H9 (cell line): ENCODE measurements at places on chromosomes 3 and 15. TPM values are rescaled to one million over a fixed set of nuclear protein-coding genes. Genes with fewer than 3 reads are reported as not detected.

- DNase-seq: peak; percentile 77
- peaks cover 26% of the 10 kb centered on the region for H3K27me3 ChIP-seq
- no peak overlapping the region for H3K4me3 ChIP-seq
- H3K27ac ChIP-seq: no peak overlapping the region
- H3K4me1 ChIP-seq: peaks cover 8% of the 10 kb centered on the region; the same call in 1 of the 2 replicates
- H3K36me3 ChIP-seq: no peaks in the 10 kb centered on the region
Measured at GRCh38 chr3:24519368-24520100, 24.9 kb upstream of the THRB start.

DNA sequence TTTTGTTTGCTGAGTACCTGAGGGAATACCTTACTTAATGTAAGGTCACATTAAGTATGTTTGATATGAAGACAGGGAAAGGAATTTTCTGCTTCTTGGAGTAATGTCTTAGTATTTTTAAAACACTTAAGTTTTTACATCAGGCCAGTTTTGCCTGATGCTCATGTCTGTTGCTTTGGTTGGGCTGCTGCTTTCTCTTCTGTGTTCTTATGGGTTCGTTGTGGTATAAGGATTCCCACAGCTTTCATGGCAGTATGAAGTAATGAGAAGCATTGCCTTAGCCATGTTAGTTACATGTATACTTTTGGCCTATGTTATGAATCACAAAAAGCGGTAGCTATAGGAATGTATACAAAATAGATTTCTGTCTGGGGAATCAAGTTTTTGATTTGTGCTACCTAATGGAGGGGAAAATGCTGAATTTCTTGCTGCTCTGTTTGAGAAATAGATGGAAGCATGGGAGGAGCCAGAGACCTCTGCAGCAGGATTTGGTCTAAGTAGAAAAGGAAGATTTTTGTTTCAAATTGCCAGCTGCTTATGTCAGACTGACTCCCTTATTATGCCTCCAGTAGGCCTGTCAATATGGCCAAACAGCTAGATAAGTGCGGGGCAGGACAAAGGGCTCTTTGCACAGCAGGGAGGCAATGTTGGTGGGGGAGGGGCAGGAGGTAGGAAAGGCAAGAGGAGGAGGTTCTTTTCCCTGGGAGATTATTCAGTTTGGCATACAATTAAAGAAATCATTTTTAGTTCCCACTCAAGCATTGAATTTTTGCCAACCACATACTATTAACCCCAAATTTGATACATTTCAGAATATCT, 5.2 kb downstream of the SETD5 start:
- H3K4me1 ChIP-seq: peaks cover 4% of the 10 kb centered on the region
- peak; percentile 77 for DNase-seq
- peak overlapping the region; percentile 79 for H3K27ac ChIP-seq
- H3K4me3 ChIP-seq: peak overlapping the region; percentile 46
- H3K36me3 ChIP-seq: peaks cover 15% of the 10 kb centered on the region

DNA sequence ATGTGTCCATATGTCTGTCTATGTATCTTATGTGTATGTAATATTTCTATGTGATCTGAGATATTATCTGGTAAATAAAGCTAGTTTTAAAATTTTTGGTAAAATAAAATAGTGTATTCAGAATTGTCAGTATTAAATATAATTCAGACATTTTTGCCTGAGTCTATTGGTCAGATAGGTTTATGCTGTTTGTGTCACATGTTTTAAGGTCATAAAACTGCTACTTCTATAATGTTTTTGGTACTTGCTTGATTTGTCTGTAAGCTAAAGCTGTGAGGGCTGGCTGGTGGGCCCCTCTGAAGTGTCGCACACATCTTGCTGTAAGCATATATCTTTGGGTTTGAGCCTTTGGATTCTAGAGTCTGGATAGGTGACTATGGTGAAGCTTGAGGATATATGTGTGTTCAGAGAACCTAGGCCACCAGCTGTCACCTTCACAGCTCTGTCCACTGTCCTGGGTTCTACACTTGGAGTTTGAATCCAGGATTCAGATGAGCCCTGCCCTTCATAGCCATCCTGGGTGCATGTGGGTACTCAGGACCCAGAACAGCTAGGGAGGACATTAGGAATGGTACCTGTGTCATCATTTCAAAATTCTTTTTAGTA, 71.8 kb upstream of the STRIT1 start:
- H3K4me1 ChIP-seq: peaks cover 12% of the 10 kb centered on the region
- DNase-seq: no peak
- H3K27me3 ChIP-seq: no peaks in the 10 kb centered on the region; the same call in 1 of the 2 replicates
- no peak overlapping the region for H3K27ac ChIP-seq

DNA sequence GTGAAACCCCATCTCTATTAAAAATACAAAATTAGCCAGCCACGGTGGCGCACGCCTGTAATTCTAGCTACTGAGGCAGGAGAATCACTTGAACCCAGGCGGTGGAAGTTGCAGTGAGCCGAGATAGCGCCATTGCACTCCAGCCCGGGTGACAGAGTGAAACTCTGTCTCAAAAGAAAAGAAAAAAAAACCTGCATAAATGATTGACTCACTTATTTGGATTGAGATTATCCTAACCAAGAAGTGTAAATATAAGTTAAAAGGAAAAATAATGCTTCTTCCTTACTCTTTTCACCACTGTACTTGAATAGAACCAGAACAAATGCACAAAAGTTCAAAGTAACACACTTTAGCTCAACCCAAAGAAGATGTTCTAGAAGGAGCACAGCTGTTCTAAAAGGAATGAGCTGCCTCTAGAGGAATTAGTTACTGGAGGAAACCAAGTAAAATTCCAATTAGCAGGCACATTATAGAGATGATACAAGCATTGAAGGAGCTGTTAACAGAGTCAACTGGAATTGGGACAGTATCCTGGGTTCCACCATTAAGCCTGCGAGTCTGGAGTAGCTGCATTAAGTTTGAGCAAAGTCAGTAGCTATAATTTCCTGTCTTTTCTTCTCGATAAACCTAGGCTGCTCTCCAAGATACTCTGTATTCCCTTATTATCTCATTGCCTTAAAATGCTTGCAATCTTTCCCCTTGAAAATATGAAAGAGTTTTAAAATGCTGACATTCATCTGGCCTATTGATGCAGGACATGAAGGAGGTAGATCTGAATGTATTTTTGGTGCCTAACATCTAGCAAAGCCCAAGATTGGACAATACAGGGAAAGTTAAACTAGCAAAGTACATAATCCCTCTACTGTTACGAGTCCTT, 9.5 kb downstream of the MTHFS start:
- H3K4me1 ChIP-seq: no peaks in the 10 kb centered on the region
- peaks cover 58% of the 10 kb centered on the region for H3K36me3 ChIP-seq

- H3K4me3 ChIP-seq: no peak overlapping the region
- no peak overlapping the region for H3K27ac ChIP-seq
- DNase-seq: no peak
- H3K36me3 ChIP-seq: peaks cover 26% of the 10 kb centered on the region
Measured at GRCh38 chr3:45462522-45463265, 74.3 kb downstream of the LARS2 start.

DNA sequence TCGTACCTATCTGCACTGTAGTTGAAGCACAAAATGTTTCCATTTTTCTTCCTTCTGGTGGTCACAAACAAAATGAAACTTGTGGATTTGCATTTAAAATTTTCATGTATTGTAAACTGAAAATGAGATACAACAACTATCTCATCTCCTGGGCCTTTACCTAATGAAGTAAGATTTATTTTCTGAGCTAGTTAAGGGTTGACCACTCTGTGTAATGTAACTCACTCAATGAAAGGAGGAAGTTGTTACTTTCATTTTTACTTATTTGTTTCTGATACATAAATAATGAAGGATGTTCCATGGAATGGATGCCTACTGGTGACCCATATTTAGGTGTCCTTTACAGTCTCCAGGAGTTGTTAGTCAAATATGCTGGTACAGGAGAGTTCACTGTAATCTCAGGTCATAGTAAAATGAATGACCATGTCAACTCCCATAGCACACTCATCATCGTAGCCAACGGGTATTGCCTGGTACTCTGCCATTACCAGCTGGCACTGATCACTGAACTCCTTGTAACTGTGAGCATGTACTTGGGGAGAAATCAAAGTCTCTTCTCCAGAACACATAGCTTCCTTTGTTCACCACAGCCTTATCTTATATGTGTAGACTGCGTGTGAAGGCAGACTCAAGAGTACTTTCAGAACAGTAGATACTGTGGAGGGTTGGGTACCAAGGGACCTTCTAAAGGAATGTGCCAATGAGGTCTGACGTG, 474.2 kb upstream of the ROBO2 start:
- no peaks in the 10 kb centered on the region for H3K27me3 ChIP-seq
- H3K27ac ChIP-seq: no peak overlapping the region
- no peak overlapping the region for H3K4me3 ChIP-seq

DNA sequence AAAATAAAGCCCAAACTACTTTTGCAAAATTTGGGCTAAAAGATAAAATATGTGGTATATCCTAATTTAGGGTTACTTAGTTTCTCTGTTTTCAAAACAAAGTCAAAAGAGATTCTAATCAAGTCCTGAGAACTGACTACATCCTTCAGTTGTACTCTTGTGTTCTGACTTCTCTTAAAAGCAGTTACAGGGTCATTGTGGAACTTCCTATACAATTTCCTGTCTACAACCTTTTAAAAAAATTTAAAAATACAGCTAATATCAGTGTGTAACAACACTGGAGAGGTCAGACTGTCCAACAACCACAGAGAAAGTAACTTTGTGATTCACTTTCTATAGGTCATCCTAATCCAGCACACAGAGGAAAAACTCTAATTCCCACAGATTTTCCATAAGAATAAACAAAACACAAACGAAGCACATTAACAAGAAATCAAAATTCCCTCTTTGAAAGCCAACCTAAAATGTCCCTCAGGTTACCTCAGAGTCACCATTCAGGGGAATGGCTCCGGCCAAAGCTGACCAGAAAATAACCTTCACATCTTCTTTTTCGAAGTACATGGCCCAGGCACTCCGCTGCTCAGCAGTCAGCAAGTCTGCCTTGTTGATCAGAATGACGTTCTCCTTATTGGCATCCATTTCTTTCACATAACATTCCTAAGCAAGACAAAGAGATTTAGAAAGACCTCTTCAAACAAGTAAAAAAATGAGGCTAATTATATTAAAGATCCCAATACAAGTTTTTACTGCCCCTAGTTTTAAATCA, 13.3 kb downstream of the LSG1 start:
- no peak for DNase-seq
- peaks cover 3% of the 10 kb centered on the region; the same call in 1 of the 2 replicates for H3K4me1 ChIP-seq
- no peak overlapping the region for H3K4me3 ChIP-seq

GRCh38 chr3:146589899-146590508, 15.1 kb downstream of the PLSCR5 start:
- H3K36me3 ChIP-seq: no peaks in the 10 kb centered on the region
- no peak overlapping the region for H3K4me3 ChIP-seq
- no peak overlapping the region for H3K27ac ChIP-seq
- DNase-seq: no peak

Gene ARPP21
- total RNA-seq: not detected in 2 replicates

Gene IGF2BP2
- total RNA-seq: 122 and 130 TPM in 2 replicates

DNA sequence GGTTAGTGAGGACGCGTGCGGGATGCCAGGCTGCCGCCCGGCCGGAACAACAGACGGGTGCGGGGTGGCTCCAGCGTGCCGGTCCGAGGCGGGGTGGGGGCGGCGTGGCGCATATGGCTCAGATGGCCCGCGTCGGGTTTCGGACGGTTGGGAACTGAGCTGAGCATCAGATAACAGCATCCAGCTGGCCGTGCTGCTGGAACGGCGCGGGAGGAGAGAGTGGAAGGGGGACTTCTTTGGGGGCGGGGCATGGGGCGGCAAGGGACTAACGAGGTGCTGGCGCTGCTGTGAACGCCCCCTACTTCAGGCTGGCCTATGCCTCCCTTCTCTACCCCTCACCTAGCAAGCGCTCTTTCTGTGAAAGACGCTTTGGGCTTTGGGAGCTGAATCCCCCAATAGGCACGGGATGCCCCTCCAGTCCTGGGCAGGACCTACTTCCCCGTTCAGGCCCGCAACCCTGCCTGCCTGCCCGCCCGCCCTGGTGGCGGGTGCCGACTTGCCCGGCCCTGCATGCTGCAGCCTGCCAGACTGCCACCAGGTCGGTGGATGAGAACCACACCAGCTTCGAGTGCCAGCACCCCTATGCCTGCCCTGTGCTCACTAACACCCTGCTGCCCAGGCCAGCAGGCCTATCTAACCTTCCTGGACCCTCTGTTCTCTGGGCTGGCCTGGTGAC, 542 bp downstream of the INKA1 start:
- no peak overlapping the region for H3K27ac ChIP-seq
- no peaks in the 10 kb centered on the region; the same call in 1 of the 2 replicates for H3K27me3 ChIP-seq
- H3K4me3 ChIP-seq: peak overlapping the region; percentile 82
- peak; percentile 74 for DNase-seq

DNA sequence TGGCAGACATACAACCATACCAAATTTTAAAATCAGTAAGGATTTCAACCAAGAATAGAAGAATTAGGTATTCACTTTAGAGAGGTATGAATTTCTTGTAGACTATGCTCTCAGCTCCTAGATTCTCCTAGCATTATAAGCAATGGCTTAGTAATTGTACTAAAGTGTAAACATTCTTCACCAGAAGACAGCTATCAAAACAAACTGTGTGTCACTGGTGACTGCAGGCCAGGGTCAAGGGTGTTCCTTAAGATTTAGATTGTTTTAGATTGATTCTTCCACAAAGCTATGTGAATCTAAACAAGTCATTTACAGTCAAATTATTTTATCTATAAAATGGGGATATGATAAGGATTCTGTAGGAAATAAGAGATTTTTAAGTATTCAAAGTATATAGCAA, 23.1 kb upstream of the GP5 start:
- DNase-seq: no peak
- no peaks in the 10 kb centered on the region for H3K27me3 ChIP-seq
- no peak overlapping the region for H3K27ac ChIP-seq
- no peaks in the 10 kb centered on the region for H3K4me1 ChIP-seq
- peaks cover 10% of the 10 kb centered on the region; the same call in 2 of the 3 replicates for H3K36me3 ChIP-seq

DNA sequence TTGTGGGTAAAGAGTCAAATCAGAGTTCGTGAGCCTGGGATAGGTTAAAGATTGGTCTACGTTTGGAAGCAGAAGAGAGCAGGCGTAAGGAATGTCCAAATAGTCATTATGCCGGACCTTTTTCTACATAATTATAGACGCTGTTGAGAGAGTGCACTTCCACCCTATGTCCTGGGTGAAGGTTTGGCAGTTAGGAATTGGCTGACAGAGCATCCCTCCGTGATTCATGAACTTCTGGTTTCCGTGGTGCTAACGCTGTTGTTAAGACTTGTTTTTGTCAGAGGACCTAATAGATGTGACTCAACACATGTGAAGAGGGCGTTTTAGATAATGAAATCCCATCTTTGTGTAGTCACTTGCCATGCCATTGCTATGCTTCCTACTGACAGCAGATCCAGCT, 1.1 kb downstream of the EAF1 start:
- H3K4me3 ChIP-seq: peak overlapping the region; percentile 96
- no peaks in the 10 kb centered on the region for H3K4me1 ChIP-seq
- H3K27ac ChIP-seq: no peak overlapping the region
- H3K36me3 ChIP-seq: peaks cover 47% of the 10 kb centered on the region
- H3K27me3 ChIP-seq: no peaks in the 10 kb centered on the region
- DNase-seq: no peak

GRCh38 chr3:155393316-155393715, 99.8 kb upstream of the STRIT1 start:
- no peak overlapping the region for H3K4me3 ChIP-seq
- H3K4me1 ChIP-seq: no peaks in the 10 kb centered on the region
- DNase-seq: no peak

GRCh38 chr3:188272481-188273372, 118.8 kb downstream of the LPP start:
- H3K27me3 ChIP-seq: no peaks in the 10 kb centered on the region
- no peak for DNase-seq
- no peak overlapping the region for H3K4me3 ChIP-seq
- H3K27ac ChIP-seq: no peak overlapping the region
- H3K4me1 ChIP-seq: peaks cover 16% of the 10 kb centered on the region

Gene RTP3
- not detected in 2 replicates for total RNA-seq

Gene AGTR1
- not detected in 2 replicates for total RNA-seq

GRCh38 chr3:71568207-71568606, 15.3 kb downstream of the FOXP1 start:
- H3K27ac ChIP-seq: no peak overlapping the region
- H3K36me3 ChIP-seq: no peaks in the 10 kb centered on the region
- no peak overlapping the region for H3K4me3 ChIP-seq
- peaks cover 2% of the 10 kb centered on the region; the same call in 1 of the 2 replicates for H3K4me1 ChIP-seq
- no peaks in the 10 kb centered on the region for H3K27me3 ChIP-seq
